ENCODE measurements at places on chromosomes 13 and 19.
A peak's percentile ranks its signal among the peaks of the same experiment; 100 is the strongest.

DNA sequence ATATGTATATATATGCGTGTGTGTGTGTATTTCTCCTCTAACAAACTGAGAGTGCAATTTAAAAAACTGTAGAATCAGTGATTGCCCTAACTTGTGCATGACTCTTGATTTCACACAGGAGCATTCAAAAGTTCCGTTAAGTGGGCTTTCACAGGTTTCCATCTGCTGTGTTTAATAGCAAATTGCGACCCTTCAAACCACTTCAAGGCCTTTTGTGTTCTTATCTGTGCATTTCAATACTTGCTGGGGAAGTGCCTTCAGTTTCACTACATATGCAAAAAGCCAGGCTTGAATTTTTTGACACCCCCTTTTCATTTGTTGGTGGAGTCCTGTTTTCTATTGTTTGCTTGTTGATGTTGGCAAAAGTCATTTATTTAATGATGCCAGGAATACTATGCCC is 158.0 kb downstream of the TM9SF2 start:
- no peak for DNase-seq

- no peak for DNase-seq
These were observed 14.5 kb upstream of the CRTC1 start for GRCh38 chr19:18668744-18669523.

- DNase-seq = peak; percentile 25
These were observed at the start of gene GSX1 for GRCh38 chr13:27792393-27793218. Gene GSX1 (plus strand): TSS chr13:27792483. CDS start chr13:27792691, 208 bp downstream.

GRCh38 chr13:71079638-71080037 is 787.4 kb downstream of the DACH1 start:
- peak; percentile 5 for DNase-seq

DNA sequence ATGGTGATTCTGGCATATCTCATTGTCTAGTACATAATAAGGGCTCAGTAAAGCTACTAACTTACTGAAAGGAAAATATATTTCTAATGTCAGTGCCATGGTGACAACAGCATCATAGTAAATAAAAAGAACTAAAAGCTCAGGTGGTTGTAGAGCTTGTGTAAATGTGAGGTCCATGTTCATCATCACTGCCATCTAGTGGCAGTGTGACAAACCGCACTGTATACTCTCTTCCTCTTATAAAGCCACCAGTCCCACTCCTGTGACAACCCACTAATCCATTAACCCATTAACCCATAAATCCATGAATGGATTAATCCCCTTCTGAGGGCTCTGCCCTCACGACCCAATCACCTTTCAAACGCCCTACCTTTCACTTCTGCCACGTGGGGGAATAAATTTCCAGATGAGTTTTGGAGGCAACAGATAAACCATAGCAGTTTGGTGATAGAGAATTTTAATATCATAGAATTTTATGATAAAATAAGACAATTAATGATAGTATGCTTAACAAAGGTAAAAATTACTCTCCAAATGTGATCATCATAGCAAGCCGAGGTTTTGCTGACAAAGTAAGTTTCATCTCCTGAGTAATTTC is 160.4 kb upstream of the SGCG start:
- DNase-seq = peak; percentile 6

DNA sequence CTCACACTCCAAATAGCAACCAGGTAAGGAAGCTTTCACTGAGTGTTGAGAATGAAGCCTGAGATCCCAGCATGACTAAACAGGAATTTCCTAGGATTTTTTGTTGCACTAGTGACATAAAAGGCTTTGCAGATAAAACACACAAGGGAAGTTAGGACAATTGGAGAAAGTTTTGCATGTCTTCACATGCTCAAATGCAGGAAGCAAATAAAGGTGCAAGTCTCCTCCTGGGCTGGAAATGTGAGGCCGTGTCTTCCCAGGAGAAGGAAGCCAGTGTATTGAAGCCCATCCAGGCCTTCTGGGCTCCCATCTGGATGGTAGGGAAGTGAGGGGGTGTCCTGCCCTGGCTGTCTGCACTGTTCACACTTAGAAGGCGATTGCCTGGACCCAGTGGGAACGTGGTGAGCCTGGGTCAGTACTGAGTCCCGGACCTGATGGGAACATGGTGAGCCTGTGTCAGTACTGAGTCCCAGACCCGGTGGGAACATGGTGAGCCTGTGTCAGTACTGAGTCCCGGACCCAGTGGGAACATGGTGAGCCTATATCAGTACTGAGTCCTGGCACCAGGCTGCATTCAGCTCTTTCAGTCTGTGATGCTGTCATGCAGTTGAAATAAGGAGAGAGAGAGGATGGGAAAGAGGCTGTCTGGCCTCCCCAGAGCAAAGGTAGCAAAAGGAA is 38.7 kb downstream of the SIAH3 start:
- no peak for DNase-seq

GRCh38 chr13:77417897-77418296 is 91.0 kb upstream of the MYCBP2 start:
- no peak for DNase-seq

- no peak for DNase-seq
These were observed 195.3 kb downstream of the LIG4 start for GRCh38 chr13:108020027-108020426.

All from brain pericyte (primary cell).